ENCODE measurements at places on chromosomes 3 and 15.

DNA sequence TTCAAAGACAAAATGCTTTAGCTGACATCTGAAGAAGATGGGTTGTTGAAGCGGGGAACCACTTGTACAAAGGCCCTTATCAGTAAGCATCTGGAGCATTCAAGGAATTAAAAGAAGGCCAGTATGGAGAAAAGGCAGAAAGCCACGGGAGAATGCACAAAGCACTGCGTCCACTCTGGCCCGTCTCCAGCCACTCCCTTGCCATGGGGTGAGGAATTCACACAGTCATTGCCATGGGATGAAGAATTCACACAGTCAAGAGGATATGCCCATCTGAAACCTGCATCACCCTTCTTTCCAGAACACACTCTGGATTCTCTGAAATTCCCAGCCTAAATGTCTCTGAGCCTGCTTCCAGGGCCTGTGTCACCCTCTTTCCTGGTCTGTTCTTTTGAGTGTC, 26.7 kb upstream of the STAG1 start:
- no peak for DNase-seq

GRCh38 chr3:166362698-166363097, 525.5 kb upstream of the BCHE start:
- DNase-seq: no peak

DNA sequence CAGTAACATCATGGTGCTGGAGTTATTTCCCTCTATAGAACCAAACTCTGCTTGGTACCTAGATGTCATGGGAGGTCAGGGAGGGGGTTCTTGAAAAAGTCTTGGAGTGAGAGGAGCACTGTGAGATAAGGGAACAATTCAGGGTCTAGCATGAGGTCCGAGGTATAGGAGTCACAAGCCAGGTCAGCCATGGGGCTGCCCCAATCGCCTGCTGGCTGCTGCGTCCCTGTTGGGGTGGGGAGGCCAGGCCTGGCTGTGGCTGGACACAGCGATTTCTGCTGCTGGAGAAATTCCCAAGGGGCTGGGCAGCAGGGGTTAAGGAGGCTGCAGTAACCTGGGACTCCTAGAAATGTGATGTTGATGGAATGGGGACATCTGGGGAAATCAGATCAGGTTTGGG, 44.9 kb downstream of the SUSD5 start:
- DNase-seq: no peak

GRCh38 chr3:46929324-46929723, 47.2 kb downstream of the CCDC12 start:
- DNase-seq: no peak

GRCh38 chr3:67641451-67641850, 13.0 kb downstream of the SUCLG2 start:
- DNase-seq: no peak

GRCh38 chr3:4674216-4674615, 181.1 kb downstream of the ITPR1 start:
- DNase-seq: no peak

DNA sequence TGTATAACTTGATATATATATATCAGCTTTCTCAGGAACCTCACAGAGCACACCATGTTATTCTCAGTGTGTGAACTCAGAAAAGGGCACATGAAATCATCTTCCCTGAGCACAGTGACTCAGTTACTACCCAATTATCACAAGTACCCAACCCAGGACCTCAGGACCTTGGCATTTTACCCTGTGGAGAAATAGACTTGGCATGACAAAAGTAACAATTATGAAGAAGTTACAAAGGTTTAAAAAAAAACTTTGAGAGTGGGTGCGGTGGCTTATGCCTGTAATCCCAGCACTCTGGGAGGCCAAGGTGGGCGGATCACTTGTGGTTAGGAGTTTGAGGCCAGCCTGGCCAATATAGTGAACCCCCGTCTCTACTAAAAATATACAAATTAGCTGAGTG, 52.4 kb downstream of the ONECUT1 start:
- no peak for DNase-seq

- no peak for DNase-seq
These were observed 69.6 kb downstream of the SUMF1 start for GRCh38 chr3:4397466-4397865.

- DNase-seq: no peak
These were observed 97.0 kb downstream of the TNIK start for GRCh38 chr3:171363202-171363601.

DNA sequence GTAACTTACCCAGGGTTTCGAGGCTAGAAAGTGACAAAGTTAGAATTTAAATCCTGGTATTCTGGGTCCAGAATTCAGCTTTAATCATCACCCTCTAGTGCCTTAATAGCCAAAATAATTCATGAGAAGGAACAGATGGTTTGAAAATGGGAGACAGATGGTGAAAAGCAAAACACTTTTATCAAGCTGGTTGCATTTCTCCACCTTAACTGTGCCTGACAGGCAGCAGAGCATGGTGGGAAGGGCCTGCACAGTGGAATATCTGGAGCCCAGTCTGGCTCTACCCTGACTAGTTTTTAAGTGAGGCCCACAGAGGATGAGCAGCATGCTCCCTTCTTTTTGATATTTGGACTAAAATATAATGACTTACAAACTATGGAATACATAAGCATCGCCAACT, 35.6 kb upstream of the RASGRP1 start:
- no peak for DNase-seq

GRCh38 chr3:152998591-152998990, 163.4 kb upstream of the RAP2B start:
- DNase-seq: no peak

DNA sequence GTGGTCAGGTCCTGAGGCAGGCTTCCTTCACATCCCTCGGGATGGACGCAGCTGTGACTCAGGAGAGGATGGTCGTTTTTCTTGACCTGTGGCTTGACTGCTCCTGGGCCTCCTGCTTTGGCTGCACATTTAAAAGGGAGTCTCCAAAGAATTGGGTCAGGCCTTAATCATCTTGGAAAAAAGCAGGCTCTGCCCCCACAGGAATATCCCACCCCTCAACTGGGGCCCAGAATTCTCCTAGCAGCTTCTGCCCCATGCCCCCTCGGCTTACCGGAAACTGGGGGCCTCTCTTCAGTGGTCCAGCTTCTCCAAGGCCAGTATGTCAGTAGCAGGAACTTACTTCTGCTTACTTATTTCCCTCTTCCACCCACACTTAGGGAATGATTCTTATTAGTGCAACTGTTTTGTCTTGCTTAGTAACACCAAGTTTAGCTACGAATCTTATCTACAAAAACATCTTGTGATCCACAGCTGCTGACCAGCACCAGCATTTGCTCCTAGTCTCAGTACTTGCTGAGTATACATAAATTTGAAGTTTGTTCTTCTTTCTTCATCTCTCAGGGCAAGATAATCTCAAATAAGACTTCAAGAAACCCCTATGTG, 35.7 kb downstream of the ATG7 start:
- DNase-seq: no peak

GRCh38 chr3:187920030-187920429, 174.8 kb upstream of the BCL6 start:
- DNase-seq: no peak

DNA sequence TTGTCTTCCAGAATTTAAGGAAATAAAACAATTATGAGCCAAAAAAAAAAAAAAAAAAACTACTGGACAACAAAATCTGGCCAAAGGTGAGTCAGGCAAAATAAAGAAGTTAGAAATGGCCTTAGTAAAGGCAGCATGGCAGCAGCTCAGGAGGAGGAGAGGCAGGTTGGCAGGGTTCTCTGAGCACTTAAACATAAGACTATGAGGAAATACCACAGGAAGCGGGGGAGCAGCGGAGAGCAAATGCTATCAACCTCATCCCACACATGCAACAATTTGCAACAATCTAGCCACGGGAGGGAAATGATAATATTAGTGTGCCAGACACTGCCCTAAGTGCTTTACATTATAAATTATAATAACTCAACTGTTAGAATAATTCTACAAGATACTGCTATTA, 247.3 kb upstream of the NSMCE3 start:
- no peak for DNase-seq

GRCh38 chr3:15361494-15362214, 29.3 kb upstream of the SH3BP5 start:
- DNase-seq: peak; percentile 31

- DNase-seq: no peak
These were observed 235.8 kb downstream of the RAP2B start for GRCh38 chr3:153397794-153398193.

DNA sequence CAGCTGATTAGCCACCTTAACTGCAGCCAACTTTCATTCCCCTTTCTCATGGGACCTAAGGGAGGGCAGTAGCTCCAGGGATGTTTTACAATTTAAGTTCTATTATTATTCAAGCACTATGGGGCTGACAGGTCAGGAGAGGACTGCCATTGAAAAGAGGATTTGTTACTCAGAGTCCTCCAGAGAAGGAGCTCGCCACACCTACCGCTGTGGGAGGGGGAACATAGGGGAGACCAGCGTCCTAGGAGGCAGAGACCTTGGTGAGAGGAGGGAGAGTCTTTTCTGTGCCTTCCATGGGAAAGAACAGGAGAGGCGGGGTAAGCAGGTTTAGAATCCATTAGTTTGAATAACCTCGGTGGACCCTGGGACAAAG, 14.4 kb downstream of the ATP10A start:
- DNase-seq: no peak

- no peak for DNase-seq
These were observed 26.9 kb upstream of the ATOSA start for GRCh38 chr15:52706091-52706490.

GRCh38 chr15:92968926-92969651, 69.0 kb downstream of the CHD2 start:
- no peak for DNase-seq

DNA sequence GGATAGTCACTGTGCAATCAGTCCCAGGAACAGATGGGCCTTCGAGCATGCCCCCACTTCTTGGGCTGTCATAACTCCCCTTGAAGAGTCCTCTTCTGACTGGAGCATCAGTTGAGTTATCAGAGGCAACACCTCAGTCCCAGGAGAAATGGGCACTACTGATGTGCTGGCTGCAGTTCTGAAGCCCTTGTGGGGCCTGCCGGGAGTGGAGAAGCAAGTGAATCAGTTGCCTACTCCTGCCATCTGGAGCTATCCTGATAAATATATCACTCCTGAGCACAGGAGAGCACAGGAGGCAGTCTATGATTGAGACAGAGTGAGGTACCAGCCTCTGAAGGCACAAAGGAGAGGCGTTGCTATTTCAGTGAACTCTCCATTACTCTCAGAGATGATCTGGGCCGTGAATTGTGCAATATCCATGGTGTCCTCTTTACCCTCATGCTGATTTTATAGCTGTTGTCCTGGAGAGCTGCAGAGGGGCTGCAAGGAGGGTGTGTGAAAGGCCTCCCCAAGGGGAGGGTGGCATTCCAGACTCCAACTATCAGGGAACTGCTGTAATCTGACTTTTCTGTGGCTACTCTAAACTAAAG, 344.2 kb upstream of the ROPN1 start:
- no peak for DNase-seq

DNA sequence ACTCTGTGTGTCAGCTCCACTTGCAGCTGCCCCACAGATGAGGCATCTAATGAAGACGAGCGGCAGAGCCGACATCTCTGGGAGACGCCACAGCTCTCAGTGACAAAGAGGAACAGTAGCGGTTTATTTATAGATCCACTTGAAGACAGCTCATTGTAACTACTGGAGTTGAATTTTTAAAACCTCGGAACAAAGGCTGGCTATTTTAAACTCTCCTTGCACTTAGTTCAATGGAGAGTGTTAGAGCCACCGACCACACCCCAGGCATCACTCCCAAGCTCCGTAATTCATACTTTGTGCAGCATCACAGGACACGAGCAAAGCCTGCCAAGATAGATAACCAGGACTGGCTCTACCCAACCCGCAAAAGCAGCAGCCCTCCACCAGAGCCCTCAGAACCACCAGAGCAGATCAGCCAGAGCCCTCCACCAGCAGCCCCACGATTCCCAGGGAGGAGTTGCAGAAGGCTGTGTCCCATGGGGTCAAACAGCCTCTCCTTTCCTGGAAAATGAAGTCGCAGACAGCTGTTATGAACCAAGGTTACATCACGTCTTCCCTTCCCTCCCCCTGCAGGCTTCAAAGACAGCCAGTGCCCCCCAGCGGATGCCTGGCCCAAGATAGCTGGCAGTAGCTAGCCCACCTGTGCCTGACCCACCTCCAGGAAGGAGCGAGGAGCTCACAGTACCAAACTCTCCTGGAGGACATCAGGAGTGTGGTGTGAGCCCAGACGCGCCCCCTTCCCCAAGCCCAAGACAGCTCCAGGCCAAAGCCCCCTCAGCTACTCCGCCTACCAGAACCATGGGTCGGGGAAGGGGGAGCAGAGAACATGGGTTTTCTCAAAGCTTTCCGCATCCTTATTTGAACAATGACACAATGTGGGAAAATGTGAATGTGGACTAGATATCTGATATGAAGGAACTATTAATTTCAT, 45.7 kb downstream of the POC1A start:
- DNase-seq: no peak

- no peak for DNase-seq
These were observed 51.4 kb downstream of the SLC6A11 start for GRCh38 chr3:10867384-10867783.

DNA sequence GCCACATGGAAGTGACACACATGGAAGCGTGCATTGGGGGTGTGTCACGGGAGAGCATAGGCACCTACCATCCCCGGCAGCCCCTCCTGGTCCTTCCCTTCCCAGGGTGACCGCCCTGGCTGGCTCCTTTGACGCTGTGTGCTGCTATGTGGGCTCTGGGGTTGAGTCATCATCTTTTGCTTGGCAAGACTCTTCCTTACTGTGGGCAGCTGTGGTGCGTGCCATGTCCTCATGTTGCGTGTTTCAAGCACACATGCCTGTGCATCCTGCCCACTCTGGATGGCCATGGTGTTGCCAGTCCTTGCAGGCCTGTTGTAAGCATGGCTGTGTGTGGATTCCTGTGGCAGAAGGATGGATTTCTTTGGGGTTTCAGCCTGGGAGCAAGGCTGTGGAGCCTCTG, 14.0 kb downstream of the PLXNA1 start:
- no peak for DNase-seq

DNA sequence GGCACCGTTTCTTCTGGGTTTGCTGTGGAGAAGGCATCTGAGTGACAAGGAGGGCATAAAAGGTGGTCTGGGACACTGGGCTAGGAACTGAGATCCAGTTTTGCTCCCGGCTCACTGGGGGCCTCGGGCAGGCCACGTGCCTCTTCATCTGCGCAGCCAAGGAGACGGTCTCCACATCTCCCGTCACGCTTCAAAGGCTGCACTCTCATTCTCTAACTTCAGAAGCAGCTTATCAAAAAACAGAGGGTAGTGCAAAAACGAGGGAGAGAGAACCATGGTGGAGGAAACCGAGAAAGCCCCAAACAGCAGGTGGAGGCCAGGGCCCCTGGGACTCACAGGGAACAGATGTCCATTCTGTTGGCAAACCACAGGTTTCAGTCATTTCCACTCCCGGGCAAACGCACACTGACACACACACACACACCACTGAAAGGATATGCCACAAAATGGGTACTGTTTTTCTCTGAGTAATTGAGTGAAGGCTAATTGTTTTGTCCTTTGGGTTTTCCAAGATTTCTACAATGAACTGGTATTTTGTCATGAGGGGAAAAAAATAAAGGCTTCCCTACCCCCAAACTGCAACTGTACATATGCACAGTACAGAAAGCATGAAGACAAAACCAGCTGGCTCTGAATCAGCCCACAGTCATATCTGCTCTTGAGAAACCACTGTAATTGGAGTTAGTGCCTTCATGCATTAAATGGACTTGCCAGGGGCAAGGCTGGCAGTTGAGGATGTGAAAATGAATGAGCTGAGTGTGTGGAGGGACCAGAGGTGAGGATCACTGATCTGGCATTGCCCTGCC, 71.9 kb downstream of the MGLL start:
- DNase-seq: no peak

GRCh38 chr3:53551324-53551723, 56.9 kb downstream of the CACNA1D start:
- no peak for DNase-seq
